ENCODE measurements at places on chromosomes 1 and 21.

GRCh38 chr1:204308023-204308628 lies 51.6 kb downstream of the PLEKHA6 start:
- DNase-seq, result no peak

DNA sequence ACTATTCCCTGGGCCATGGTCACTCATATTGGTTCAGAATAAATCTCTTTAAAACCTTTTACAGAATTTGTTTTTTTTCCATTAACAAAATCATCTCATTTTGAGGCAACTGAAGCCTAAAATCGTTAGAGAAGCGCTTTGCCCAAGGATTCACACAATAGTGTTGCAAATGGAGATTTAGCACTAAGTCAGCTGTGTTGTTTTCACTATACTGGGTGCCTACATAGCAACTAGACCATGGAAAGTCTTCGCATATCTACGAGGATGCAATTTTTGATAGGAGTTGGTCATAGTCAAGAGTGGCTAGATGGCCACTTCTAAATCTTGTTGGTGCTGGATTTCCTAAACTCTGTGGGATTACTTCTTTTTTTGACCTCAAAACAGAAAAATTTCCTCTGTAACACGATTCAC lies 530 bp upstream of the TIPRL start:
- no peak for DNase-seq

- no peak for DNase-seq
These were observed 510.8 kb downstream of the PTPRC start for GRCh38 chr1:199149591-199149990.

- no peak for DNase-seq
These were observed 48.5 kb downstream of the RHBG start for GRCh38 chr1:156417401-156418020.

- no peak for DNase-seq
These were observed 18.3 kb upstream of the MAB21L3 start for GRCh38 chr1:116092752-116093489.

GRCh38 chr1:86868477-86868876 lies 45.4 kb downstream of the SELENOF start:
- DNase-seq, result no peak

DNA sequence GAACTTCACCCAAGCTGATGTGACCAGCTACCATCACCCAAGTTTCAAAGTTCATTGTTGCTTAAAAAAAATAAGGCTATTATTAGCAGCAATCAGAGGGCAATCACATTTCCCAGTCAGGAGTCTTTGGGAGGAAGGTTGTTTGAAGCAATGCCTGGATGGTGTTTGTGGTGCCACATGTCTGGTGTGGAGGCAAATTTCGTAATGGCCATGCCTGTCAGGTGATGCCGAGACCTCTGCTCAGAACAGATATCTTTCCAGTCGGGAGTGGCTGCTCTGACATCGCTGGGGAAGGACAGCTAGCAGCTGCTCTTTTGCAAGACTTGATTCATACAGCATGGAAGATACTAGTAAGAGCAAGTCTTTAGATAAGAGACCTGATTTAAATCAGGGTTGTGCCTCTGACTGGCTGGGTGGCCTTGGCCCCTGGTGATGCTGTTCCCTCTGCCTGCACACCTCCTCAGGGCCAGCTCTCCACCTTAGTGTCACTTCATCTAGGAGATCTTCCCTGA lies 187.8 kb upstream of the JUN start:
- no peak for DNase-seq

GRCh38 chr21:36661511-36662309 lies 37.2 kb upstream of the SIM2 start:
- no peak for DNase-seq

GRCh38 chr1:7298749-7299151 lies 472.3 kb upstream of the VAMP3 start:
- DNase-seq, result no peak

- no peak for DNase-seq
These were observed 46.7 kb downstream of the H3-3A start for GRCh38 chr1:226108935-226109828.

DNA sequence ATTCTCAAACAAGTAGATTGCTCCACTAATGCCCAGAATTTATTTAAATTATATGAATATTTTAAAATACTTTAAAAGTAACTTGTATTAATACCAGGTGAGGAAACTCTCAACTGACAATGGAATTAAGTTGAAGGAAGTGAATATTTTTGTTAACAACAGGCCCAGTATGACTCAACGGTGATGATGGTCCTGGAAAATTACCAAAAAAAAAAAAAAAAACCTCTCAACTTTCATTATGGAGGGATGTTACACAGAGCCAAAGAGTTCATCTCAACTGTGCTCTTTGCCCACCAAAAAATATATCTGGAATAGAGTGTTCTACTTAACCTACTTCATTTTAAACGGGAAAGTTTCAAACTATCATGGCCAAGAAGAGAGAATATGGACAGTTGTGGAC lies 28.3 kb downstream of the CFH start:
- no peak for DNase-seq

GRCh38 chr1:28889357-28889756 lies 25.0 kb upstream of the EPB41 start:
- no peak for DNase-seq

Data from NCI-H2081 treated with DMSO at 0.1 percent for 48 hours (cell line).